NCI-H187 treated with DMSO at 0.1 percent for 48 hours (cell line): ENCODE measurements at places on chromosomes 4 and X.

DNA sequence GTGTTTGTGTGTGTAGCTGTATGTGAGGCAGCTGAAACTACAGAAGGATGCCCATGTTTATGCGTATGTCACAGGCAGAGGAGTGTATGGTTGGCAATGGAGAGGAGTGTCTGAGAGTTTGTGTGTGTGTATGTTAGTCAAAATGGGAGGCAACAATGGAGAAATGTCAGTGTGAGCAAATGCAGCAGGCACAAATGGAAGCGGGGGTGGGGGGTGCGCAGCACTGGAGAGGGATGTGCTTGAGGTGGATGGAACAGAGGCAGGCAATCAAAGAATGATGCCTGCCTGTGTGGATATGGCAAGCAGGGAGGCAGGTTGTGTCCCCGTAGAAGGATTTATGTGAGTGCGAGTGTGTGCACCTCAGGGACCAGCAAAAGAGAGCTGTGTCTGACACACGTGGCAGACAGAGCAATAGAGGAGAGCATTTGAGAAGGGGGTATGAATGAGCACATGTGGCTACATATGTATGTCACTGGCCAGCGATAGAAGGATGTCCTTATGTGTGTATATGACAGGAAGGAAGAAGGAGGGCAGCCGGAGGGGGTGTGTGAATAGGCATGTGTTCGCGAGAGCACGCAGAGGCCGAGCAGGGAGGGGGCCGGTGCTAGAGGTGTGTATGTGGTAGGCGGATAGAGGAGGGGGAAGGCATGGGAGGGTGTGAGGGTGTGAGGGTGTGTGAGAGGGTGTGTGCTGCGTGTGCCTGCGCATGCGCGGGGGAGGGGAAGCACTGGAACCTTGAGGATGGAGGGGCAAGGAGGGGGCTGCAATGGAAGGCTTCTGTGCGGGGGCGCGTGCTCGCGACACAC lies 1.1 kb downstream of the PJA1 start:
- DNase-seq = no peak

DNA sequence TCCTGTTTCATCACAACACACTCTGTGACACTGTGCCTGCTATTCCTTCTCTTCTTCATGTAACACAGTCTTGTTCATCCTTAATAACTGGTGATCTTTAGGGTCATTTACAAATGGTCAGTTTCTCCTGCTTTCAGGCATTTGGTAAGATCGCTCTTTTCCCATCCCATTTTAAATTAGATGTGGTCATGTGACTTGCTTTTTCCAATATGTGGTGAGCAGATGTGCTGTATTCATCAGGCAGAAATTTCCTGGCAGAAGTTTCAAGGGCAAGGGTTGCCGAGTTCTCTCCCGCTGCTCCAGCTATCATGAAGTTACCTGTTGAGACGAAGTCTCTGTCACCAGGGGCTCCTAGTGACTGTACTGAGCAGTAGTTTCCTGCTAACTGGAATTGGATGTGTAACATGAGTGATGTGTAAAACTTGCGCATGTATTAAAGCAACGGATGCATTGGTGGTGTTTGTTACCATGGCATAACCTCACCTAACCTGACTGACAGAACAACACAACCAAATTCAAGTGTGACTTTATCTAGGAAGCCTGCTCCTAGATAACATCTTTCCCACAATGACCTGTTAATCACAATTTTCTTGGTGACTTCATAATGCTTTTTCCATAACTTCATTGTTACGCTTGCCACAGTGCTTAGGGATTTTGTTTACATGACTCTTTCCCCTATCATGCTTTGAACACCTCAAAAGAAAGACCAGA lies 29.5 kb upstream of the BMPR1B start:
- no peak for DNase-seq

GRCh38 chr4:185936650-185937376 lies 124.8 kb upstream of the SORBS2 start:
- DNase-seq = no peak

GRCh38 chr4:107592519-107592918 lies 127.5 kb downstream of the PAPSS1 start:
- DNase-seq = no peak

- no peak for DNase-seq
Measured at GRCh38 chr4:76830612-76830963, 67.4 kb downstream of the SOWAHB start.

DNA sequence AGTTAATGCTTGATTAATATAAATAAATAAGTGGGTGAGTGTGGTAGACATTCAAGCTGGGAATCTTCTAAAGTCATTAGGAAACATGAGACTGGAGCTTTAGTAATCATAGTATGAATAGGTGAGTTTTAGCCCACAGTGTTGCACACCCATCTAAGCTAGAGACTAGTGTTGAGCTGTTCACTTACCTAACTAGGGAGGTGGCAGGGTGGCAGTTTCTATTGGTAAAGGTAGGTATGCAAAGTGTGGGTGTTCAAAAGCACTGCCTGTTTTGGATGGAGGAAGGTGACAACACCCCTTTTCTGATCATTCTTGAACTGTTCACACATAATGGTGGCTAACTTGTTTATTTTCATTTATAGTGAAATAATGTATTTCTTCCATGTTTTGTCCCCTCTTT lies 41.3 kb downstream of the PLS3 start:
- DNase-seq = no peak

DNA sequence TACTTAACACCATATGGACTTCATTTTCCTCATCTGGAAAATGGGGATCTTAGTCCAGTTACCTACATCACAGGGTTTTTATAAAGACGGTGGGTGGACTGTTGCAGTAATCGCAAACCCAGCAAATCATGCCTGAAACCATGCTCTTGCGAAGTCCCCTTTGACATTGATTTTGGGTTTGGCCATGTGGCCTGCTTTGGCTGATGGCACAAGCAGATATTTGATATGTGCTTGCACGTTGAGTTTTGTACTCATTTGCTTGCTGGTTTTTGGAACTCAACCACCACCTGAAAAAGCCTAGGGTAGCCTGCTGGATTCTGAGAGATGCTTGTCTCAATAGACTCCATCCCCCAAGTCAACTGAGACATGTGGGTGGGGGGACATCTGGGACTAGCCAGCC lies 14.4 kb upstream of the KLHL2 start:
- DNase-seq = no peak

DNA sequence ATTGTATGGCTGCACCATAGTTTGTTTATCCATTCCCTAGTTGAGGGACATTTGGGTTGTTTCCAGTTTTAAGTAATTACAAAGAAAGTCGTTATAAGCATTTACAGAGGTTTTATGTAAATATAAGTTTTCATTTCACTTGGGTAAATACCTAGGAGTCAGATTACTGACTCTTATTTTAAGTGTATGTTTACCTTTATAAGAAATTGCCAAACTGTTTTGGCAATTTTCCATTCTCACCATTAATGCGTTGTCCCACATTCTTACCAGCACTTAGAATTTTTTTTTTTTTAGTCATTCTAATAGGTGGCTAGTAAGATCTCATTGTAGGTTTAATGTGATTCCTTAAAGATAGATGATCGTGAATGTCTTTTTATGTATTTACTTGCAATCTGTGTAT lies 121.5 kb upstream of the NR3C2 start:
- DNase-seq = no peak

DNA sequence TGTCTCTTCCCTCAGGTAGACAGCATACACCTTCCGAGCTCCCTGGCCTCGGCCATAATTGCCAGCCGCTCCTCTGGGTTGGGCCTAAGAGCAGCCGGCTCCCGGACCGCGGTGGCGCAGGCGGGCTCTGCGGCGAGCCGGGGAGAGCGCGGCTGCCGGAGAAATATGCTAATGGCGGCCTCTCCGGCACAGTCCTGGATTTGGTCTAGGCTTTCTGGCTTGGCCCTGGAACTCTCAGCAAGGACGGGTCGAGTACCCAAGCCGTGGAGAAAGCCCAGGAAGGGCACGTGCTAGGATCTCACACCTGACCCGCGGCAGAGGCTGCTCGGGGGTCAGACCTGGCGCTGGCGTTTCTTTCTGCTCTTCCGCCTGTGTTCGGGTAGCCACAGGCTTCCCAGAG lies 18.6 kb upstream of the ZIC3 start:
- DNase-seq = no peak

- no peak for DNase-seq
Measured at GRCh38 chrX:43096830-43097229, 318.9 kb upstream of the PPP1R2C start.

GRCh38 chrX:97416461-97416860 lies 532.8 kb downstream of the RPA4 start:
- no peak for DNase-seq

DNA sequence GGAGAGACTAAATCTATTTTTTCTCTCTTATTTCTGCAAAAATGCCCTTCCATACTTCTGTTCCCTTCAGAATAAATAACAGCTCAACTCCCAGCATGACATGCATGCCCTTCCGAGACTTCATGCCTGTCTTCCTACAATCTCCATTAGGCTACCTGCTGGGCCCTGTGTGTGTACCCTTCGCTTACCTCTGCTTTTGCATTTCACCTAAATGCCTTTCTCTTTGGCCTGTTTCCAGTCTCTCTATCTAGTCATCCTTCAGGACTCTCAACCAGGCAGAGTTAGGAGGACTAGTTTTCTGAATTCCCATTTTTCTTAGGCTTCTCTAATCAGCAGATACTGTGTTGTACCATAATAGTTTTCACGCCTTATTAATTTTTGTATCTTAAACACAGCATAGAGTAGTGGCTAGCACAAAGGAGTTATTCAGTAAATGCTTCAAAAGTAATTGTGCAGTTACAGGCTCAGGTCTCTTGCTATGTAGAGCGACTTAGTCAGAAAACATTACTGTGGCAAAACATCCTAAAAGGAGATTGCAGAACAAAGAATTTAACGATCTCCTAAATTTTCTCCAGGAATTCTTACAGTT lies 20.5 kb downstream of the SEPTIN11 start:
- peak; percentile 80 for DNase-seq

DNA sequence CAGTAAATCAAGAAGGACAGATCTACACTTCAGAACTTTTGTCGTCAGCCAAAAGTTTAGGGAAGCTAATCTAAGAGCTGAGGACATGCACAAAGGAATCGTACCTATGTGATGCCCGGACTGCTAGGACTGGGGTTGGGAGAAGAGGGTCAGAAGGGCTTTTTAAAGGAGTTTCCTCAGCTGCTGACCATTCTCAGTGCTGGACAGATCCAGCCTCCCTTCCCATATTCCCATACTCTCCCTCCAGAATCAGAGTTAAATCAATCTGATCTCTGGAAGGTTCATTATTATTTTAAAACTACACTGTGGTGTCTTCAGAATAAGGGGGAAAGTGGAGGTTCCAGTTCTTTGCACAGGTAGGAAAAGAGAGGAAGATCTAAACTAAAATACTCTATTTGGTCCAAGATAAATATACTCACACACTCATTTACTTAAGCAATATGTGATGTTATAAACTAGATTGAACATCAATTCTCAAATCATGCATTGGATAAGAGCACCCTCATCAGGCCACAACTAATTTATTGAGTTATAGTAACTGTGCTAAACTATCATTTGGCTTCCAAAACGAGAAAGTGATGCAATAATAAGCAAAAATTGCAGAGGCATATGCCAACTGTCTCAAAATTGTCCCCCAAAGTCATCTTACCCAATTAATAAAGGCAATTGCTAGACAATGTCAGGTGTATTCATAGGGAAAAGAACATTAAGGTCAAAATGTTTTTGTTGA lies 124.7 kb downstream of the HNRNPD start:
- DNase-seq = no peak

- DNase-seq = no peak
Measured at GRCh38 chrX:9282325-9282724, 182.5 kb upstream of the TBL1X start.

- DNase-seq = no peak
Measured at GRCh38 chr4:113636877-113637276, 124.7 kb downstream of the CAMK2D start.

- DNase-seq = no peak
Measured at GRCh38 chrX:96621811-96622210, 62.8 kb upstream of the DIAPH2 start.

DNA sequence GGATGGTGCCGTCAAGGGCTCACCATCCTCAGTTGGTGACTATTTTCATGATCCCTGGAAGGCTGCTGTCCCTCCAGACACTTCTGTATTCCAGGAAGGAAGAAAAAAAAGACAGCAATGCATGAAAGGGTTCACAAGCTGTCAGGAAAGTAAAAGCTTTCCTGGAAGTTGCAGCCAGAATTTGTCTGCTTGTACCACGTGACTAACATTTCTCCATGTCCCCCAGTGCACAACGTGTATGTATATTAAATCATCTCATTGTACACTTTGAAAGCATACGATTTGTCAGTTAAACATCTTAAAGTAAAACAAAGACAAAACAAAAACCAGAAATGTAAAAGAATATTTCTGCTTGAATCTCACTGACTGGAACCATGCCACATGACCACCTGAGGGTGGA lies 127.4 kb upstream of the CLNK start:
- no peak for DNase-seq

DNA sequence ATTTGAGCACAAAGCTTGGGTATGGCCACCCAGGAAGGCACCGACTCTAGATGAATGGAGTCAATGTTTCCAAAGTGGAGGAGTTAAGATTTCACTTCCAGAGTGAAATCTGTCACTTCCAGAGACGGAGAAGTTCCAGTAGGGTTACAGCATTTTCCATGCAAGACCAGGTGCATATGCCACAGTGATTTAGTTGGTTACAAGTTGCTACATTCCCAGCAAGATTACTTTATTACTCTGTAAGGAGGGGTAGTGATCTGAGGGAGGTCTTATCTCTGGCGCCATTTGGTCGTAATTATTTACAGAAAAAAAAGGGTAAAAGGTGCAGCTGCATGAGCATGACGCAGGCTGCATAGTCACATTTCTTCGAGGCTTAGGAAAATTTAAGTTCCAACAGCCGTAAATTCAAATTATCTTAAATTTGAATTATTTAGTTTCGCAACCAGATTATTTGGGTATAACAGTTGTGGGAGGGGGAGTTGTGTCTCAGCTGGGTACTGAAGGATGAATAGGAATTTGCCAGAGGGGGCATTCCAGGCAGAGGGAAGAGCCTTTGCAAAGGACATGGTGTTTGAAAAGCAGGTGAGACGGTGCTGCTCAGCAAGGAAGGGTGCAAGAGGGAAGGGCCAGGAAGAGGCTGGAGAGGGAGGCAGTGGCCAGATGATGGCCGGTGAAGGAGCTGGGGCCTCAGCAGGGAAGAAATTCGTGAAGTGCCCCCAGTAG lies 17.4 kb upstream of the AFAP1 start:
- no peak for DNase-seq

DNA sequence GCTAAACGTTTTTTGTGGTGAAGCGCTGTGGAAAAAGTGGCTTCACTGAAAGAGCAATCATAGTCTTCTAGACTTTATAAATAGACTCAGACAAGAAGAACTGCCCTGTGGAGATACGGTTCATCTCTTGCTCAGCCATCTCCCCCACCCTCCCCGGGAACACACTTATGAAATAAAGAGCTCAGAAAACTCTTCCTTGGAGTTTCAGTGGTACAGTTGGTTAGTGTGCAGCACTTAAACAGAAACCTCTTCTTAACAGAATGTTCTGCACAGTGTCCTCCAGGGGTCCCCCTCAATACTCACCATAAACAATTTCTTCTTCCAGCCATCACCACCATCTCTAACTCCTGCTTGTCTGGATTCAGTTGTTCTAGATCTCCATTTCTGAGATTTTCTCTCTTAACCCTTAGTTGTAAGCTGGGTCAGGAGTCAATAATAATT lies 313.0 kb downstream of the ARHGAP10 start:
- no peak for DNase-seq
